Stimulated activated naive B cell treated with anti-CD40 and anti-IgM and Interleukin-4, amounts not matched to agents 10 μg/mL and 1 μg/mL and 100 μg/mL, for 72 hours (primary cell): ENCODE measurements at places on chromosomes 1 and 21.

DNA sequence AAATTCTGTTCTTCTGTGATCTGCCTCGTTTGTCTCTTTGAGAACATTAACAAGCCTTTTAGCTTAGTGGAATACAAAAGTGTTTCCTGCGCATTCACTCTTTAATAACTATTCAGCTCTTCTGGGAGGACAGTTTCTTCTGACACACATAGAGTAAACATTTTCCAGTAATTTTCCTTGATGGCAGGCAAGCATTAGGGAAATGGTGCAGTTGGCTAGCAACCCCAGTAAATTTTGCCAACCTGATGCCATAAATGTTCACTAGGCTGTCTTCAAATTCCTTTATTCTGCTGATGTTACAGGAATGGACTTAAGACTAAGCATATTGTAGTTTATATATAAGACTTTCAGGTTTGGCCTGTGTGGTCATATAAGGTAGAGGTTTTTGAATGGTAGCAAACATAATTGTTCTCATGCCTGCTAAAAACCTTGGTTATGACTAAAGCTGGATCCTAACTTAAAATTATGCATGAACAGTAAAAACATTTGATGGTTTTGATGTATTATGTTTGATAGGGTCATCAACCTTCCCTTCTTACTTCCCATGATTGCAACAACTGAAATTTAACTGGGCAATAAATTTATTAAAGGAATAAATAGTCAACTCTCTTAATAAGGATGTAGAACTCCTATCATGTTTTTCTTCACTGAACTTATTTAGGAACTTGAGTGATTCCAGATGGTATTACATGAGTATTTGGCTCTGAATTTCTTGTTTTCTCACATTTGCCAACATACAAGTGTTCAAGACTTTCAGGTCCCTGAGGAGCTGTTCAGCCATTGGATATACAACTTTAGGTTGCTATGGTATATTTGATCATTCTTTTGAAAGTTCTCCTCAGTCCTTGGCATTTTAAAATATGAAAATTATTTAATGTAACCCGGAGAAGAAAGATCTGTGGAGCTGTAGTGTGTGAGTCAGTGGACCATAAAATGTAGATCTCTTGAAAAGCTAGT lies 223.4 kb downstream of the FMN2 start:
- H3K4me1 ChIP-seq: no peaks in the 10 kb centered on the region
- no peak for DNase-seq
- H3K27me3 ChIP-seq: no peaks in the 10 kb centered on the region
- H3K4me3 ChIP-seq: no peak overlapping the region
- H3K27ac ChIP-seq: no peak overlapping the region

GRCh38 chr1:192534666-192535065 lies 40.9 kb upstream of the RGS1 start:
- peaks cover 12% of the 10 kb centered on the region for H3K27me3 ChIP-seq
- peaks cover 30% of the 10 kb centered on the region for H3K4me1 ChIP-seq
- H3K27ac ChIP-seq: peak overlapping the region; percentile 15
- DNase-seq: no peak

GRCh38 chr1:115796897-115797296 lies 28.4 kb upstream of the CASQ2 start:
- peaks cover 32% of the 10 kb centered on the region for H3K27me3 ChIP-seq
- no peak for DNase-seq
- H3K4me3 ChIP-seq: no peak overlapping the region
- H3K27ac ChIP-seq: no peak overlapping the region
- H3K36me3 ChIP-seq: no peaks in the 10 kb centered on the region

DNA sequence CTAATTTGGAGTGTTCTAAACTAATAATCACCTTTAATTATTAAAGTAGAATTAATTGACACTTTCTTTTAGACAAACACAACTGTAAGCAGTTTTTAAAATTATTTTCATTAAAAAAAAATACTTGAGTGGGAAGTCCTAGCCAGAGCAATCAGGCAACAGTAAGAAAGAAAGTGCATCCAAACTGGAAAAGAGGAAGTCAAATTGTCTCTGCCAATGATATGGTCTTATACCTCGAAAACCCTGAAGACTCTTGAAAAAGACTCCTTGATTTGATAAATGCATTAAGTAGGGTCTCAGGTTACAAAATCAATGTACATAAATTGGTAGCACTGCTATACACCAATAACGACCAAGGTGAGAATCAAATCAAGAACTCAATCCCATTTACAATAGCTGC lies 83.0 kb upstream of the GADD45A start:
- DNase-seq: no peak
- no peaks in the 10 kb centered on the region for H3K36me3 ChIP-seq
- peaks cover 4% of the 10 kb centered on the region for H3K4me1 ChIP-seq
- no peak overlapping the region for H3K27ac ChIP-seq

DNA sequence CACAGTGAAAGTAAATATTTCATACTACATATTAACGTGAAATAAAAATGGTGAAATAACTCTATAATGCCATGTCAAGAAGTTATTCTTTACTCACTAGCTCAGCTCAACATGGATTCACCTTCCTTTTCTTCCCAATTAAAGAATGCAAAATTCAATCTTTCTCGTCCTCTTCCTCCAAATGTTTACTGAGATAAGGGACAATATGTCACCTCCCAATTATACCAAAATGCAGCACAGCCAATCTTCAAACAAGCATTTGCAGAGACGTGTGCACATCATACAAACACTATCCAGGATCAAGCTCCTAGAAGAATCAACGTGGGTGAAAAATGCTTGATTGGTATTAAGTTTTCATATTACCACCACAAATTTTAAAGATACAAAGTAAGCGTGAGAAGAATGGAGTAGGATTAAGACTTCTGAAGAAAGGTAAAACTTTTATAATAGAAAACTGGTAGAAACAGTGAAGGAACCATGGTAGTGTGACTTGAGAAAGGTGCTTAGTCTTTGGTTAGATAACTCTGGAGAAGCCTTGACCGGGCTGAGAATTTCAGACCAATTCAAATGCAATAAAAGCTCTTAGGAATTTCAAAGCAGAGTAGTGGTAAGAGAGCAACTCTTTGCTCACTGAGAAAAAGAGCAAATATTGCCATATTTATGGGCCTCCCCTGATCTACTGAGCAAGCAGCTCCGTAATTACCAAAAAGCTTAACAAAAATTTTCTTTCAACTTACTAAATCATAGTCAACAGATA lies 7.2 kb downstream of the PTP4A2 start:
- peaks cover 16% of the 10 kb centered on the region for H3K36me3 ChIP-seq
- peaks cover 87% of the 10 kb centered on the region for H3K4me1 ChIP-seq
- H3K27ac ChIP-seq: peak overlapping the region; percentile 65

DNA sequence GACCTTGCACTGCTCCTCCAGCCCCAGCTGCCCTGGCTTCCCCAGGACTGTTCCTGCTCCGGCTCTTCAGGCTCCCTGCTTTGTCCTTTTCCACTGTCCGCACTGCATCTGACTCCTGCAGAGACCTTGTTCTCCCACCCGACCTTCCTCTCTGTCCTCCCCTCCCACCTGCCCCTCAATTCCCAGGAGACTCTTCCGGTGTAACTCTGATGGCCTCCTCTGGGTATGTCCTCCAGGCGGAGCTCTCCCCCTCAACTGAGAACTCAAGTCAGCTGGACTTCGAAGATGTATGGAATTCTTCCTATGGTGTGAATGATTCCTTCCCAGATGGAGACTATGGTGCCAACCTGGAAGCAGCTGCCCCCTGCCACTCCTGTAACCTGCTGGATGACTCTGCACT lies 550 bp downstream of the ACKR1 start:
- H3K36me3 ChIP-seq: no peaks in the 10 kb centered on the region
- H3K4me1 ChIP-seq: peaks cover 32% of the 10 kb centered on the region
- DNase-seq: no peak
- no peak overlapping the region for H3K4me3 ChIP-seq
